Sigmoid colon (tissue), 7 donors: ENCODE measurements at places on chromosomes 1 and 21. TPM values are rescaled to one million over a fixed set of nuclear protein-coding genes. Genes with fewer than 3 reads are reported as not detected.

DNA sequence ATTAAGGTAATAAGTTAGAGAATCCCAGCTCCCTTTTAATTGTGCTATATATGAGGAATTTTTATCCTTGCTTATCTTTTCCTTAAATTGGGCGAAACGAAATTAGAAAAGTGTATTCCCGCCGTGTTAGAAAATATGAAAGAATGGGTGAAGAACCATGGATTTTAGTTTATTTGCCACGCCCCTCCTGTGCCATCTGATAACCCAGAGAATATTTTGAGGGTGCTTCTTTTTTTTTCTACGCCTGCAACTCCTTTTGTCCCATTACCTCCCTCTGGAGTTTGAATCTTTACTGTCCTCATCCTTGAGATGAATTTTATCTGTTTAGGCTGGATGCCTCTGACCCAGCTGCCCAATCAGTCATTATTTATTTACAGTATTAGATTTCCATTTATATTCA, 1.6 kb downstream of the TLCD4 start:
- H3K27ac ChIP-seq = no peak overlapping the region
- H3K27me3 ChIP-seq = no peaks in the 10 kb centered on the region
- no peaks in the 10 kb centered on the region for H3K36me3 ChIP-seq
- no peak for DNase-seq
- H3K4me3 ChIP-seq = no peak overlapping the region

DNA sequence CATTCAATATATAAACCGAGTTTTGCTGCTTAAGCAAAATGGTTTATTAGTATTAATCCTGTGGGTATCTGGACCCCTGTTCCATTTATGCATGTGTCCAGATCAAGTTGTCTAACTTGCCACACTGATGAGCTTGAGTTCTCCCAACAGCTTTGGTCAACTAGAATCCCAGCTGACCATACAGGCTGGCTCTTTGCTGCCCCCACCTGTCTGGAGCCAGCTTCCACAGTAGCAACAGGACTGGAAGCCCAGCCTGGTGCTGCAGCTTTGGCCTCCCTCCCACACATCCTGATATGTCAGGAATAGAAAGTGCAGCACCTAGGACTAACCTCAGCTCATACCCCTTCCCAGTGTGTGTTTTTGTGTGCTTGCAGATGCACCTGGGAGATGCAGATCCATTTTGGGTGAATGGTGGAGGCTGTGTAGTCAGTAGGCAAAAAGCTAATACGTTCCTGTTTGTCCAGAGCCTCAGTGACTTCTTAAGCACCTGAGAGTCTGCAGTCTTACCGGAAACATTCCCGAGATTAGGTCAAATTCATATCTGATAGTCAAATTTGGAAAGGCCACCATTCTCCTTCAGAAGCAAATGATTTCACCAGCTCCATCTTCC, 40.9 kb upstream of the BEND5 start:
- peak; percentile 71 for DNase-seq
- H3K4me3 ChIP-seq = no peak overlapping the region
- H3K36me3 ChIP-seq = no peaks in the 10 kb centered on the region

DNA sequence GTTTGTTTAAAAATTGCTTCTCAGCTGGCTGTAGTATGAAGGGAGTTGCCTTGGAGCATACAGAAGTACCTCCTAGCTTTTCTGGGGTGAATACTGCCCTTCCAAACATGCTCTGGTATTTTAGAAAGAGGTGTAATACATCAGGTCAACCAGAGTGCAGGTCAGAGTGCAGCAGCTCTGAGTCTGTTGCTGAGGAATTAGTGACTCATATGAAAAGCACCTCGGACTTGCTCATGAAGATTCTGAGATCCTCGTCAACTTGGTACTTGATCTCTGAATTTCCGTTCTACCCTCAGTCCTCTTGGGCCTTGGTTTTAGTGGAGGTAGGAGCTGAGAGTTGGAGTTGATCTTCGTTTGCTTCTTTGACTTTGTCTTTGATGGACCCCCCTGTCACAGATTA, 67.3 kb downstream of the NOS1AP start:
- no peaks in the 10 kb centered on the region for H3K36me3 ChIP-seq
- no peak for DNase-seq
- H3K27ac ChIP-seq = no peak overlapping the region

The LINGO4 gene
- total RNA-seq = not detected

The CELF3 gene
- total RNA-seq = 1.3 TPM

The MNDA gene
- total RNA-seq = 4.5 TPM

DNA sequence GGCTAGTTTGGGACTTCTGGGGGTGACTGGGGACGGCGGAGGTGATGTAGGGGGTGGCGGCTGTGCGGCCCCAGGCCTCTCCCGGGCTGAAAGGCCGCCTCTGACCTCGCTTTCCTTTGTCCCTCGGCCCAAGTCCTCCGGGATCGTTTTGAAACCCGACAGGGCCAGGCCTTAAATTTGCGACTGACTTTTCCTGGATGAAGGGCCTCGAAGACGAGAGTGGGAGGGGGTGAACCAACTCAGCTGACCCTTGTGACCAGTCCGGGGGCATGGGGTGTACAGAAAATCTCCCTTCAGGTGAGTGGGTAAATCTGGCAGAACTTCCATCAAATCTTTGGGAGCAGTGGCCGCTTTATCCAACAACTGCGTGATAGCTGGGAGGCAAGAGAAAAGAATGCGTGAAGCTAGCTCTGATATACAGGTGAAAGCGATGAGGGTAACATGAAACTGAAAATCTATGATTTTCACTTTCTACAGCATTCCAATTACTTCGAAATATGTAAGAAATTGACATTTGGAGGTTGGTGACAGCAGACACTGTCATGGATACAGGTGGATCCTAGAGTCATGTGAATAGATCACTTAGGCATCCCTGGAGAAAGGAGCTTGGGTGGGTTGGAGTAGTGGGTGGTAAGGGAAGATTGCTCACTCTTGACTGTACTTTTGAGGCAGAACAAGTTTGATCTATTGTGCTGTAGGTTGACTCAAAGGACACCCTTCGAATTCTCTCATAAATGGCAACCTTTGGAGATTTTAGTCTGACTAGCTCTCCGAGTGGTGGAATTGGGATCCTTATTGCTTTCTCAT, 885 bp downstream of the AHCYL1 start:
- no peaks in the 10 kb centered on the region for H3K27me3 ChIP-seq
- peak overlapping the region; percentile 98 for H3K27ac ChIP-seq
- no peak for DNase-seq
- H3K36me3 ChIP-seq = no peaks in the 10 kb centered on the region

DNA sequence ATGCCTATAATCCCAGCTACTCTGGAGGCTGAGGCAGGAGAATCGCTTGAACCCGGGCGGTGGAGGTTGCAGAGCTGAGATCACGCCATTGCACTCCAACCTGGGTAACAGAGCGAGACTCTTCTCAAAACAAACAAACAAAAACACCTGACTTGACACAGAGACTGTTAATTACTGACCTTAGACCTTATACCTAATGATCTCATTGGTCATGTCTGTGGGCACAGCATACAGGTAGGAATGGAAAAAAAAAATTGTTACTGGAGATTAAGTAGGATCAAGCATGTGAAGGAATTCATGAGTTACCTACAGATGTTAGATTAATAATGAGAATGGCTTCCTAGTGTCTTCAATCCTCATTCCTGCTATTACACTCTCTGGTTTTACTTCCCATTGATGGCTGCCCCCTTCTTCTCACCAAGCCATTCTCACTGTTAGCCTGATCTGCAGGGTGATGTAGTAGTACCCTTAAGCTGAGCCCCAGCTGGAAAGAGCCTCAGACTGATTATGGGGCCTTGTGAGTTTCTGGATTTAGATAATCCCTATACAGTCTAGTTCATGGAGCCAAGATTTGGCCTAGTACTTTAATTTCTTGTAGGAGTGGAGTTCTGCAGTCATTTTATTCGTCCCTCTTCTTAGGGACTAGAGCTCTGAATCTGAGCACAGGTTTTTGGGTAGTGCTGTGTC, 8.8 kb downstream of the TBCE start:
- H3K4me1 ChIP-seq = no peaks in the 10 kb centered on the region
- no peaks in the 10 kb centered on the region for H3K27me3 ChIP-seq
- peaks cover 2% of the 10 kb centered on the region for H3K36me3 ChIP-seq
- no peak overlapping the region for H3K4me3 ChIP-seq

GRCh38 chr1:21955501-21956281, 18.6 kb upstream of the HSPG2 start:
- no peak overlapping the region for H3K4me3 ChIP-seq
- peaks cover 25% of the 10 kb centered on the region for H3K4me1 ChIP-seq
- H3K27me3 ChIP-seq = no peaks in the 10 kb centered on the region
- peak; percentile 77 for DNase-seq

The CD1E gene
- 0.71 TPM for total RNA-seq

The OPRD1 gene
- under 0.01 TPM for total RNA-seq

- no peaks in the 10 kb centered on the region for H3K36me3 ChIP-seq
- H3K4me3 ChIP-seq = no peak overlapping the region
- no peaks in the 10 kb centered on the region for H3K4me1 ChIP-seq
- no peak for DNase-seq
- no peak overlapping the region for H3K27ac ChIP-seq
These were observed 131.7 kb upstream of the USH2A start for GRCh38 chr1:216554934-216555333.

DNA sequence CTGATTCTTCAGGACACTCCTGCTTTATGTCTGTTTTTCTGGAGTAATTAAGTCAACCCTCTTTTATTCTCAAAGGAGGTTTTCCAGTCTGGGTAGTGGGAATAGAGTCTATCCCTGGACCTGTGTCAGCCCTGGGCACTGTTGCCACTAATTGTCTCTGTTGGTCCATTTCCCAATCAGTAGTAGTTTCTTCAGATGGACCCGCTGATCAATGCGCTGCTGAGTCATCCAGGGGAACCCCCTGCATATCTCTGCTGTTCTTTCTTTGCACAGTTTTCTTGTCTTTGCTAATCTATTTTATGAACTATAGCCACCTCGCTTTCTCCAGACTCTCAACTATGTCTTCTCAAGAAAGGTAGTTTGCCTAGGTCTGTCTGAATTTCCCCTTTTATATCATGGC, 82.5 kb downstream of the TNNI3K start:
- H3K27me3 ChIP-seq = no peaks in the 10 kb centered on the region
- no peaks in the 10 kb centered on the region for H3K36me3 ChIP-seq
- no peaks in the 10 kb centered on the region for H3K4me1 ChIP-seq
- H3K4me3 ChIP-seq = no peak overlapping the region
- DNase-seq = no peak
- no peak overlapping the region for H3K27ac ChIP-seq

DNA sequence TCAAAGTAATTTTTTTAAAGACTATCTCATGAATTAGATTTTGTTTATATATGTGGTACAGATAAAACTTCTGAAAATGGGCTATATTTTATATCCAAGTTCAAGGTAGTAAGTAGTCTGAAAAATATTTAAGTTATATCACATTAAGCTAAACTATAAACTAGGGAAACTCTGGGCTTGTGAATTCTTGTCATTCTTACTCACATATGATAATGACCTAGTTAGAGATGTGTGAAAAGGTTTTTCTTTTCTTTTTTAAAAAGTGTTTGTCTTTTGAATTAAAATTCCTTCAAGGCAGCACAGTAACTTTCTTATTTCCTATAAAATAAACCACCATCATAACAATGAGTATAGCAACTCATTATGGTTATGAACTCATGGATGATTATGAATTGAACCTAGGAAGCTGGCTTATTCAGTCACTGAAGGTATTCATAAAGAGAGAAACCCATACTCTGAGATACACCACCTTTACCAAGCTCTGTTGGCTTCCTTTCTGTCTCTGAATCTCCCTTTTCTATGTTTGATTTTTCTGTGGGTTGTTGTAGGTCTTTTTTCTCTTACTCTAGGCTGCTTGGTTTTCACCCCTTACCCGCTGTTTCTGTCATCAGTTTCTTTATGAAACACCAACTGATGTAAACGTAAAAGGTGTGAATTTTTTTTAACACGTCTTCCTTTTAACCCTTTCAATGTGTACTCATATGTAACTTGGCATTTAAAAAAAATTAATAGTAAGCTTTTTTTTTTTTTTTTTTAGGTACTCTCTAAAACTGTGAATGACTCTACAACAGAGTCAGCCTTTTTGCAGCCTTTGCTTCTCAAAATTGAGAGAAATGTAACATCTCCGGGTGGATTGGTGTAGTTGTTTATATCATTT, 25.2 kb downstream of the IL12RB2 start:
- H3K4me1 ChIP-seq = no peaks in the 10 kb centered on the region
- H3K4me3 ChIP-seq = no peak overlapping the region
- no peak overlapping the region for H3K27ac ChIP-seq
- DNase-seq = no peak

GRCh38 chr1:36304521-36304920, 1.6 kb upstream of the SH3D21 start:
- no peak overlapping the region for H3K4me3 ChIP-seq
- H3K36me3 ChIP-seq = peaks cover 47% of the 10 kb centered on the region
- H3K27ac ChIP-seq = no peak overlapping the region
- peak; percentile 67 for DNase-seq
- no peaks in the 10 kb centered on the region for H3K27me3 ChIP-seq
- peaks cover 21% of the 10 kb centered on the region for H3K4me1 ChIP-seq

DNA sequence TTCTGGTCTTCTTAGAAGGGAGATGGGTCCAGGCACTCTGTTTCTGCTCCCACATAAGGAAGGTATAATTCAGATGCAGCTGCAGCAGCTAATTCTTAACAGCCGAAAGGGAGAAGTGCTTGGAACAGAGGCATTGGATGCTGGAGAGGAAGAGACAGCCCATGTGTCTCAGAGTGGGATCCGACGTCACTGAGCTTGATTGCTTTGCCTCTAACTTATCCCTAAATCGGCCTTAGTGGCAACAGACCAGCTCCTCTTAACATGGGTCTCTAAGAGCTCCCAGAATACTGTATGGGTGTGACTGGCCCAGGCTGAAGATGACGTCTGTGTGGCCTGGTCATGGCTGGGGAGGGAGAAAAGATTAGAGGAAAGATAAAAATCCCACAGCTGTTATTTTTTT, 40.7 kb upstream of the KCND3 start:
- peaks cover 18% of the 10 kb centered on the region for H3K4me1 ChIP-seq
- no peak overlapping the region for H3K4me3 ChIP-seq
- no peak overlapping the region for H3K27ac ChIP-seq

DNA sequence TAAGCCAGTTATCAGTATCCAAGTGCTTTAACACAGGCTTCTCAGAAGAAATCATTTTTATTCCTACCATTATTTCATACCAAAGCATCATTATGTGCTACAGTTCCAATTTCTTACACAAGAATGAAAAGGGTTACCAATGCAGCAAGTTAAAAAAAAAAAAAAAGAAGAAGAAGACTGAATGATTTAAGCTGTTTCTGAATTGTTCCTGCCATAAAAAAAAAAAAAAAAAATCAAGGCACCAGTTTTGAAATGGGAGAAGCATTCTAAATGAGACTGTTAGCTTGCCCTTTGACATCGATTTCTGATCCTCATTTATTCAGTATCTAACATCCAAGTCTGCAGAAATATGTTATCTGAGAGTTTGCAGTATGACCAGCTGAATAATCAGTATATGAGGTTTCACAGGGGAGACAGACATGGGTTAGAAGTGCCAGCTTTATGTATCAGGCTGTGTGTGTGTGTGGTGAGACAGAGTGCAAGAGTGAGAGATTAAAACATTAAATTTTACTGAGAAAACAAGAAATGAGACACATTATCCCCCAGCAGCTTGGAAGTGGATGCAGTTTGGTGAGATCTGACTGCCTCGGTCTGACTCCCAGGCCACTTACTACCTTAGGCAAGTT, 105.8 kb downstream of the COLGALT2 start:
- H3K36me3 ChIP-seq = peaks cover under 1% of the 10 kb centered on the region
- DNase-seq = no peak
- no peaks in the 10 kb centered on the region for H3K4me1 ChIP-seq
- H3K27ac ChIP-seq = peak overlapping the region; percentile 45
- H3K27me3 ChIP-seq = no peaks in the 10 kb centered on the region

The PKP1 gene
- total RNA-seq = not detected
